Suppressor macrophage (primary cell): ENCODE measurements at places on chromosomes 7 and 10.

DNA sequence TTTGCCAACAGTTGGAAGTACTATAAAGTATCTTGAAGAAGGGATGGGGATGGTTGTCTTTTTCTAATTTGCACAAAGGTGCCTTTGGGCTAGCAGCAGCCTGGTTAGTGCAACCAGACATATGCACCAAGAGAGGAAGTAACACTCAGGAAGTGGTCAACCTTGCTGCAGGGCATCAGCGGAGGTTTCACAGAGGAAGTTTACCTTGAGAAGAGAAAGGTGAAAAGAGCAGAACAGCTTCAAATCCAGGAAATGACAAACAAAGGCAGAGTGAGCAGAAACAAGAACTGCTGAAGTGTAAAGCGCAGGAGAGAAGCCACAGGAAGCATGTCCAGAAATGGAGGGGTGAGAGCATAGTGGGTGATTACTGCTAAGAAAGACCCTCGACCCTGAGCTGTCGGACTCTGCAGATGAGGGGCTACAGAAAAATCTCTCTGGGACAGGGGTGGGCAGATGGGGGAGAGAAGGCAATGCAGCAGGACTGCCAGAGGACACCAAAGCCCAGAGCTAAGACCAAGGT is 66.9 kb downstream of the STK17A start:
- DNase-seq = peak; percentile 6

GRCh38 chr10:103576862-103577261 is 83.4 kb downstream of the NEURL1 start:
- no peak for DNase-seq

GRCh38 chr7:37031571-37032257 is 307.4 kb upstream of the AOAH start:
- peak; percentile 95 for DNase-seq

- no peak for DNase-seq
Measured at GRCh38 chr7:131501422-131501821, 55.0 kb downstream of the PODXL start.

DNA sequence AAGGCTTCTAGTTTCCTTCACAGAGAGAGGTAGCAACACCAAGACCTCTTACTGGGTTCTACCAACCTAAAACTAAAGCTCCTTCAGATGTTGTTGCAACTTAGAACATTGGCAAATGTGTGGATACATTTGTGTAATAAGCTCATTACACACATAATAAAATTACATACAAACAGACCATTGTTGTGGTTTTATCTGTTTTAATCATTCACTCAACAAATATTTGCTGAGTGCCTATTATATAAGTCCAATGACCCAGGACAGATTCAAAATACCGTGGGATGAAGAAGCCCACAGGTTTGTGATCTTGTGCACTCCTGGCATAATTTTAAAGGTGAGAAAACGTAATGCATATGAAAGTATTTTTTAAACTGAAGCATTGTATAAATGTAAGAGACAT is 160.4 kb upstream of the NPVF start:
- DNase-seq = no peak

GRCh38 chr10:77506517-77507200 is 130.9 kb downstream of the KCNMA1 start:
- no peak for DNase-seq

- no peak for DNase-seq
Measured at GRCh38 chr7:155975490-155975889, 163.2 kb upstream of the SHH start.

DNA sequence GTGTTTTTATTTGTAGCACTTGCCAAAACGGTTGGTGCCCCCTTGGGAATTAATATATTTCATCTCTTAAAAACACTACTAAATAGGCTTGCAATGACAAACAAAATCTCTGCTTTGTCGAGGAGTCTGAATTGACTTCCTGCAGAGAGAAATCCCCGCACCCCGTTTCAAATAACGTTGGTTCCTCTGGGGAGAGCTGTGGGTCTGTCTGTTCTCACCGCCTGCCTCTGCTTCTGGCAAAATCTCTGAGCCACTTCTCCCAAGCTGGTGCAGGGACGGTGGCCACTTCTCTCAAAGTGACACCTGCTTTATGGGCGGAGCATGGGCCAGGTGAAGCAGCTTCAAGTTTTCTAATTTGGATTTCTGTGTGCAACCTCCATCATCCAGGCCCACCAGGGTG is 186.3 kb upstream of the ADARB2 start:
- no peak for DNase-seq

- no peak for DNase-seq
Measured at GRCh38 chr10:67262675-67263074, 336.8 kb downstream of the LRRTM3 start.
